ENCODE measurements at places on chromosomes 16 and 17. TPM values are rescaled to one million over a fixed set of nuclear protein-coding genes. Genes with fewer than 3 reads are reported as not detected.

GRCh38 chr17:50660042-50660886, 25.6 kb downstream of the ABCC3 start:
- H3K27ac ChIP-seq = peak overlapping the region; percentile 65
- H3K4me3 ChIP-seq = no peak overlapping the region
- H3K36me3 ChIP-seq = no peaks in the 10 kb centered on the region
- peak; percentile 58 for DNase-seq

DNA sequence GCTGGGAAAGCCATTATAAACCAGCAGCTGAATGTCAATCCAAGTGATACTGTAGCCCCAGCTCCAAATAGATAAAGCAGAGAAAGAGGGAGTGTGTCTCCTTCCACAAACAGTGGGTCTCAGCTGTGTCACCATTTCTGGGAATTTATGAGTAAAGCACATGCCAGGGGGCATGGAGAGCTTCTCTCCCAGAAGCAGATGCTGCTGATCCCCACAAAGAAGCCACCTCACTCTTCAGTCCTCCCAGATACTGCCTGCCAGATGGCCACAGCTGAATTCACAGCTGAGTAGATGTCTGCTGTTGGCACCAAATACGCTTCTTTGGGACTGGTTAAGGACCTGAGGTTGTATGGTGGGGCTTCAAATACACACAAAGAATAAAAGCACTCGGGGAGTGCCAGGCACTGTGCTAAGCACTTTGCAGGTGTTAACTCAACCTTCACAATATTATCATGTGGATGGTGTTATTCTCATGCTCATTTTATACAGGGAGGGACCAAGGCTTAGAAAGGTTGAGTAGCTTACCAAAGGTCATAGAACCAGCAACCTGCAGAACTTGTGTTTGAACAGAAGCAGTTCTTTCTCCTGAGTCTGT, 298.3 kb downstream of the CDH11 start:
- no peaks in the 10 kb centered on the region for H3K36me3 ChIP-seq
- H3K27me3 ChIP-seq = no peaks in the 10 kb centered on the region

DNA sequence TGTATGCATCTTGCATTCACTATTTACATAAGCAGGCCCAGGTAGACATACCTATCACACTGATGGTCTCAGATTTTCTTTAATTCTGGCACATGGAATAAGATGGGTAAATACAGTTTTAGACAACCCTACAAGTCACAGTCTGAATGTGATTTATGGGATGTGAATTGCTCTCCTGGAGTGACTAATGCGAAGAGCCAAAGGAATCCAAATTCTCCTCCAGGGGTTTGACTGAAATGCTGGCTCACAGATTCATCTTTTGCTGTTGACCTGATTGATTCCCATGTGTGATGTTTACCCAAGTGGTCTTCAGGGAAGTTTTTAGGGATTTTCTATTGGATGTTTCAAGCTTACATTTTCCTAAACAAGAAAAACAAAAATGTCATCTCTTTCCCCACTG, 277.9 kb upstream of the MON1B start:
- no peaks in the 10 kb centered on the region for H3K4me1 ChIP-seq
- no peaks in the 10 kb centered on the region for H3K36me3 ChIP-seq
- no peaks in the 10 kb centered on the region for H3K27me3 ChIP-seq

ABI3 gene
- 9.0 TPM for total RNA-seq

KRT24 gene
- total RNA-seq = not detected
